SHP77 (cell line): ENCODE measurements at places on chromosomes 7 and 10.

- DNase-seq, result no peak
Measured at GRCh38 chr10:122499491-122499941, 38.2 kb downstream of the HTRA1 start.

GRCh38 chr7:117567781-117568180 is 88.0 kb downstream of the CFTR start:
- DNase-seq, result no peak

DNA sequence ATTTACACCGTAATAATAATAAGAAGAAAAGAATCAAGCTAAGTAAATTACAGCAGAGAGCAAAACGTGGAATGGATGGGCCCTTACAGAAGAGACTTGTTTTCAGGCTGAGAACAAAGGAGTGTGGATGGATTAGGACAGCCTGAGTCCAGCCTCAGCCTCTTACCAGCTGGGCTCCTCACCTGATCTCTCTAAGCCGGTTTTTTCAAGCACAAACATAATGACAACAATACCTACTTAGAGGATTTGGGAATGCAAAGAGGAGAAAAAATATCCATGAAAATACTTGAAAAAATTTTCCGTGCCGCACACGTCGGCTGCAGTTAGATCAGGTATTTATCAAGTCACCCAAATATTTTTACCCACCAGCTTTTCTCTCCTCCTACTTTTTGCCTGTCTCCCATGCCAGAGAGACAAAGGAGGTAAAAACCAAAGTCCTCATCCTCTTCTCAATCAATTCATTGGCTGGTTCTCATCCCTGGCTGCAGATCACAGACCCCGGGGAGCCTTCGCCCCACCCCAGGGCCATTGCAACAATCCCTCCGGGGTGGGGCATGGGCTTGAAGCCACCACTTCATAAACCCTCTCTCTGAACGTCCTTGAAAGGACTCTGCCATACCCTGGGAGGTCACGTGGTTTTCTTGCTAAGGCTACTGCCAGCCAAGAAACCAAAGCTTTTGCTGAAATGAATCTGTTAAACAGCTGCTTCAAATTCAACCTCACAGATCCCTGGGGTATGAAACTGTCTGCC is 29.7 kb upstream of the GTF2I start:
- DNase-seq, result no peak

GRCh38 chr10:77451886-77452285 is 185.7 kb downstream of the KCNMA1 start:
- no peak for DNase-seq

DNA sequence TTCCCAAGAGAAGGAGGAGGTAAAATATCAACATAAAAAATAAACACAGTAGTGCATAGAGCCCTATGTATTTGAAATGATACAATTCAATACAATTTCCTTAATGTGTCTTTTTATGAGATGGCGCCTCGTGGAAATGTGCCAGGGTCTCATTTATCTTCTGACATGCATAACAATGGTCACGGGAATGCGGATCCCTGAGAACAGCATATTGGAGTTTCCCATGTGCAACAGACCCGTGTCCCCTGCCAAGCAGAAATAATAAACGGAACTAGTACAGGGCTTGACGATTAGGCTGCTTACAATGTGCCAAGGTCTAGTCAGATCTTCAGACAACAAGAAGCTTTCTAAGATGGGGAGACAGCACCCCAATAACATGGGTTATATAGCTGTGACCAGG is 217.9 kb downstream of the ARHGAP21 start:
- DNase-seq, result no peak
